Fibroblast of the conjunctiva (primary cell): ENCODE measurements at places on chromosomes 1 and 21.

GRCh38 chr1:3352952-3353331 is 101.5 kb upstream of the ARHGEF16 start:
- peak; percentile 36 for DNase-seq

DNA sequence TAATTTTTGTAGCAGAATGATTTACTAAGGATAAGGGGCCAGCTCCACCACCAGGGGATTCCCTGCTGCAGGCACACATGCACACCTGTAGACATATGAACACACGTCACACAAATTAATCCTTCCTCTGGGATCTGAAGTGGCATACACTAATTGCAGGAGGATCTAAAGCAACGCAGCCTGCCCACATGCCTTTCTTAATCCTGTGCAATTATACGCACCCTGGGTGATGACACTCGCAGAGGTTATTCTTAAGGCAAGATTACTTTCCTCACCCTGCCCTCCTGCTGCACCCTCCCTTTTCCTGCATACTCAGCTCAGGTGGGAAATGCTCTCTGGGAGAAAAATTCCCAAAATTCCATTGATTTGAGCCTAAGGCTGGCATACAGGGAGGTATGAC is 7.5 kb upstream of the LORICRIN start:
- no peak for DNase-seq

GRCh38 chr1:55825461-55825860 is 610.3 kb upstream of the USP24 start:
- DNase-seq: no peak

DNA sequence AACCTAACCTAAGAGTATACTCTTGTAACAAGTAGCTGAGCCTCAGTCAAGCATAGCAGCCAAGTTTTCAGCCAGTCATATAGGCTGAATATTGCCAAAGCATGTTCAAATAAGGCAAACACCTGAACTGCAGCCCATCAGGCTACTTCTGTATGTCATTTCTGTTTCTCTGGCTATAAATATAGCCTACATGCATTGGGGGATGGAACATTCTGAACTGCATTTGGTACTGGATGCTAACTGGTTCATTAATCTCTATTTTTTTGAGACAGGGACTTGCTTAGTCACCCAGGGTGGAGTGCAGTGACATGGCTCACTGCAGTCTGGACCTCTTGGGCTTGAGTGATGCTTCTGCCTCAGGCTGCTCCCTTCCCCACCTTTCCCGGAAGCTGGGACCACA is 37.3 kb downstream of the MAST2 start:
- DNase-seq: no peak

GRCh38 chr1:208842451-208842850 is 598.3 kb upstream of the PLXNA2 start:
- DNase-seq: no peak

GRCh38 chr1:207565546-207566468 is 69.8 kb downstream of the CR1 start:
- DNase-seq: no peak

DNA sequence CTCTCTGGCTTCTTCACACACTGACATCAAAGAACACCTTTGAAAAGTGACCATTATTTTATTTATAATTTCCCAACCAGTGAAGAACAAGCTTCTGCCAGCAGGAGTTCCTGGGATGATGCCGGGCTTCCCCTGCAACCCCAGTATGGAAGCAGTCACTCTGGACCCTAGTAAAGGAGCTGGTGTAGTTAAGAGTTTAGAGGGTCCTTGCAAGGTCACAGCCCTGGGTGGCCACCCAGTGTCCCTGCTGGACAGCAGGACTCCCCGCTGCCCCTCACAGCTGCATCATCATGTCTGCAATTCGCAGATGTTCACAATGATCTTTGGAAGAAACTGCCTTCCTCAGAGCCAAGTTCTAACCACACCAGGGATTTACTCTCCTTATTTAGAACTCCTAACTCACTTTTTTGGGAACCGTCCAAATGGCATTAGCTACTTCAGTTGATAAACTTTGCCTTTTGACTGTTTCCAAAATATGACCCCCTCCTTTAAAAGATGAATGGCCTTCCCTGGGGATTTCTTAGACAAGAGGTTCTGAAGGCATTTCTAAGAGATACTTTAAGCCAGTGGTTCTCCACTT is 90.6 kb downstream of the HIVEP3 start:
- DNase-seq: no peak

- DNase-seq: no peak
These were observed 14.5 kb upstream of the C4BPB start for GRCh38 chr1:207073906-207074820.

- no peak for DNase-seq
These were observed 8.8 kb upstream of the FNDC7 start for GRCh38 chr1:108703939-108704338.

DNA sequence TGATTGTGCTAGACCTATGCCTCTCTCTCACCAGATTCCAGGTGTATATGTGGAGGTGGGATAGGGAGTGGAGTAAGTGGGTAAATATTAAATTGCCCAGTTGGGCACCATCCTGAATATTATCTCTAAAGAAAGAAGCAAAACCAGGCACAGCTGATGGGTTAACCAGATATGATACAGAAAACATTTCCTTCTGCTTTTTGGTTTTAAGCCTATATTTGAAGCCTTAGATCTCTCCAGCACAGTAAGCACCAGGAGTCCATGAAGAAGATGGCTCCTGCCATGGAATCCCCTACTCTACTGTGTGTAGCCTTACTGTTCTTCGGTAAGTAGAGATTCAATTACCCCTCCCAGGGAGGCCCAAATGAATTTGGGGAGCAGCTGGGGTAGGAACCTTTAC is at the start of gene FCER1A:
Gene FCER1A (plus strand): TSS at position 242 of the 400 bp plus-strand sequence. CDS start 29 bp downstream, at position 271.
- DNase-seq: no peak

- DNase-seq: no peak
These were observed 34.1 kb downstream of the C8B start for GRCh38 chr1:56931686-56932085.

DNA sequence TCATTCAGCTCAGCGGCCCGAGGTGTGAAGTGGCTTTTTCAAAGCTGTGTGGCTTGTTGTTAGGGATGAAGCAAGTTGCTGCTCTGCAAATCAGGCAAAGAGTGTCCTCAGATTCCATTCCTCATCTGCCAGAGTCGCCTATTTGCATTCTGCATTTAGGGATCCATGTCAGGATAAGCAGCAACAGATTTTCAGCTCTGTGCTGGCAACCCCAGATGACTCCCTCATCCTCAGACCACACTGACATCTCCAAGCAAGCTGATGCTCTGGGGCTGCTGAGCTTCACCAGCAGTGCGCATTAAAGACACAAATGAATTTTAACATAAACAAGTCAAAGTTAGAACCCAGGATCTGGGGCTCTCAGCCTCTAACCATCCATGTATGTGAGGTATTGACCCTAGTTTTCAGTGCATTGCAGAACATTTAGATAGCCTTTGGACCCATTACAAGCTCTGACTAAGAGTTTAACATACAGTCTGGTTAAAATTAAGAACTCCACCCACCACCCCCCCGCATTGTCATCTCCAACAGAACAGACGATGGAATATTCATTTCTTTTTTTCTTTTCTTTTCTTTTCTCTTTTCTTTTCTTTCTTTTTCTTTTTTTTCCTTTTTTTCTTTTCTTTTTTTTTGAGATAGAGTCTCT is 10.9 kb downstream of the CFAP107 start:
- DNase-seq: no peak

DNA sequence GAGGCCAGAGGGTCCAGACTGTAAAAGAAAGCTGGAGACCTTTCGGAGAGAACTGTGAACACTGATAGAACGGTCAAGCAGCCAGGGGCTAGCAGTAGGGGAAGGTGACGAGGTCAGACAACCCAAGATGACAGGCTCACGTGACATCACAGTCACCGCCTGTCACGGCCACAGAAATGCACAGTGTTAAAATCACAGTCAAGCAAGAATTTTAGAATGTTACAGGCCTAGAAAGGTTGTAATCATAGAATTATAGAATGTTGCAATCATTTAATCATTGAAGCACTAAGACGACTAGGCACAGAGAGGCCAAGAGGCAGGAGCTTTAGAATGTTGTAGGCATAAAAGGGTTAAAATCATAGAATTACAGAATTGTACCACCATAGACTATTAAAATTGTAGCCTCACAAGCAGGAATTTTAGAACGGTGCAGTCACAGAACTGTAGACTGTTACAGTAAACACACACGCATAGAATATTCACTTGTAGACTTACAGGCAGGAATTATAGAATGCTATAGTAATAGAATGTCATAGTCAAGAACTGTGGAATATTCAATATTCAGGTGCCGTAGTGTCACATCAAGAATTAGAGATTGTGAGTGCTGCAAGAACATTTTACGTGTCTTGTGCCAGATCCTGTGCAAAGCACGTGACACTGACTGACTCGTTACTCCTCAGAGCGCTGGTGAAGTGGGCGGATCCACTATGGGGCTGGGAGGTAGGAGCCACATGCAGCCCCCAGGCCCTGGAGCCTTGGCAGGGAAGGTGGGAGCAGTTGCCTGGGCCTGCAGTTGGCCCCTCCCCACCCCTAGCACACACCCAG is 118.1 kb downstream of the EPHB2 start:
- no peak for DNase-seq

- no peak for DNase-seq
These were observed 4.9 kb upstream of the SPRR2G start for GRCh38 chr1:153155541-153155940.

GRCh38 chr1:205286335-205286950 is 35.1 kb downstream of the NUAK2 start:
- no peak for DNase-seq

GRCh38 chr1:27593678-27594563 is 10.0 kb downstream of the AHDC1 start:
- no peak for DNase-seq

GRCh38 chr1:154213274-154213673 is 7.1 kb upstream of the CFAP141 start:
- DNase-seq: no peak
